ENCODE measurements at places on chromosomes 12 and 14. TPM values are rescaled to one million over a fixed set of nuclear protein-coding genes. Genes with fewer than 3 reads are reported as not detected.

Gene TAS2R50
- 4.7 TPM for total RNA-seq

Gene RHOJ
- total RNA-seq = 1.8 TPM

Gene IQSEC3
- not detected for total RNA-seq

Gene NR1H4
- total RNA-seq = not detected

Gene CRADD
- 12.7 TPM for total RNA-seq

Data from hair follicle dermal papilla cell (primary cell).